ENCODE measurements at places on chromosomes 11 and 22.

DNA sequence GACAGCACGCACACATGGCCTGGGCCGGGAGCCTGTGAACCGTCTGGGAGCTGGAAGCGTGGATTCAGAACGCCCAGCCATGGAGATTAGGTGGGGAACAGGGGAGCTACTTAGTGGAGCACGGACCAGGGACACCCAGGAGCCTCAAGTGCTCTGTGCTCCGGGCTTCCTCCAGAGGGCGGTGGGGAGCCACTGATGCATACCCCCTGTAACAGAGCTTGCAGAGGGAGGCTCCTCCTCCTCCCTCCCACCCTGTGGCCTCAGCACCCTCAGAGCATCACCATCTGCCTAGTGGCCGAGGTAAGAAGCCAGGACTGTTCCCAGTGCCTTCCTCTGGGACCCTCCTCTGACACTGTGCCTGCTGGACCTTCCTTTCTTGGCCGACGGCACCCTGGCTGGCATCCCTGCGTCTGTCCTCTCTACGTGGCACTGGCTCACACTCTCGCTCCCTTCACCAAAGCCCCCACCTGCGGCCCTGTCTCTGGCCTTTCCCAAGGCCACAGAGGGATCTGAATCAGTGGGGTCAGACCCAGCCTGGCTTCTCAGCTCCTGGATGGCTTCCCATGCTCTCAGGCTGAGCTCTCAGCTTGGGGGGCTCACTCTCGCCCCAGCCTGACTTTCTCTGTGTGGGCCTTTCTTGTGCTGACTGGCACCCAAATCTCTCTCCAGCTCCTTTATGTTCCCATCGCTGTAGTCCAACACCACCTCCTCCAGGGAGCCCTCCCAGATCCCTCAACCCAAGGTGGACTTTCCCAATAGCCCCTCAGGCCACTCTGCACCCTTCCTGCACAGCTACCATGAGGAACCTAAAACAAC lies 780.9 kb downstream of the BRD1 start:
- no peak for DNase-seq

GRCh38 chr22:50628543-50629134 lies 687 bp upstream of the ARSA start:
- DNase-seq: no peak

DNA sequence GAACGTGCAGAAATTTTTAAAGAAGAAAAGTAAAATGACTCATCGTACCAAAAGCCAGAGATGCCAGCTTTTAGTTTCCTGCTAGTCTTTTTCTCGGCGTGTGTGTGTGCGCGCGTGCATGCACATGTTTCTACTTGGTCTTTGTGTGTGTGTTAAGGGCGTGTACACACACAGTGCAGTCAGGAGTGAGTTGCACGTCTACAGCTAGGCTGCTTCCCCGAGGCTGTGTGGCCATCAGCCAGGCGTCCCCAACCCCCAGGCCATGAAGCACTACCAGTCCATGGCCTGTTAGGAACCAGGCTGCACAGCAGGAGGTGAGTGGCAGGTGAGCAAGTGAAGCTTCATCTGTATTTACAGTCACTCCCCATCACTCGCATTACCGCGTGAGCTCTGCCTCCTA lies 36.4 kb downstream of the KCNQ1 start:
- no peak for DNase-seq

DNA sequence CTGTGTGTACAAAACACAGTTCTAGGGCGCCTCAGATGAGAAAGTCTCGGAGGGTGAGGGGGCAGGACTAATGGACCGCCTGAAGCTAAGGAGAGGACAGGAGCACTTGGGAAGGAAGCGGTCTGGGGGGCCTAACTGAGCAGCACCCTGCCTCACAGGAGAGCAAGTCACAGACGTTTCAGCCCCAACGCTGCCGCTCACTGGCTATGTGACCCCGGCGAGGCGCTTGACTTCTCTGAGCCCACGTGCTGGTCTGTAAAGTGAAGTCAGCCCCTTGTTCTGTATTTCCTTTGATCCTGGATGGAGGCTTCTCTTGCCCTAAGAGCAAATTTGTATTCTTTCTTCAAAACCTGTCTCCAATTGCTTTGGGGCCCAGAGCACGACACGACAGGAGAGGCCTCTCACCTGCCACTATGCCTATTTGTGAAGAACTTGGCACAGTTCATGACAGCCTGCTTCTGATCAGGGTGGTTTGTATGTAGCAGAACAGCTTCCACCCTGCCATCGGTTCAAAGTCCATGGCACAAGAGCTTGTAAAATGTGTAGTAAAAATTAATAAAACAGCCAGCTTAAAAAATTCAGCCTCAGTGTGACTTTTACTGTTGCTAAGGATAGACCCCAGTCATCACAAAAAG lies 59.1 kb downstream of the WNT11 start:
- DNase-seq: no peak

DNA sequence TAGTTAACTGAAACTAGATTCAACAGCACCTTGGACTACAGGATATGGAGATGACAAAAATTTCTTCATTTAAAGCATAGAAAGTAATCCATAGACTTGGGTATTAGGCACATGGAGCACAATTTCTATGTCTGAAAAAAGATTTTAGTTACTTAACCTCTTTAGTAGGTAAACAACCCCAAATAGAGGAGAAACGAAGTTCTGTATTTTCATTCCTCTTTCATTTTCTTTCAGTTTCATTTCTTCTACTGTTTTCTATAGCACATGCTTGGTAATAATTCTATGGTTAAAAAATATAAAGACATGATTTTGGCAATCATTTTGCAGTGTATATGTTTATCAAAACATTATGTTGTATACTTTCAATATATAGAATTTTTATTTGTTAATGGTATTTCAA lies 99.5 kb downstream of the CASP12 start:
- no peak for DNase-seq

- DNase-seq: no peak
These were observed 200.8 kb upstream of the ZC3H12C start for GRCh38 chr11:109892321-109892794.

DNA sequence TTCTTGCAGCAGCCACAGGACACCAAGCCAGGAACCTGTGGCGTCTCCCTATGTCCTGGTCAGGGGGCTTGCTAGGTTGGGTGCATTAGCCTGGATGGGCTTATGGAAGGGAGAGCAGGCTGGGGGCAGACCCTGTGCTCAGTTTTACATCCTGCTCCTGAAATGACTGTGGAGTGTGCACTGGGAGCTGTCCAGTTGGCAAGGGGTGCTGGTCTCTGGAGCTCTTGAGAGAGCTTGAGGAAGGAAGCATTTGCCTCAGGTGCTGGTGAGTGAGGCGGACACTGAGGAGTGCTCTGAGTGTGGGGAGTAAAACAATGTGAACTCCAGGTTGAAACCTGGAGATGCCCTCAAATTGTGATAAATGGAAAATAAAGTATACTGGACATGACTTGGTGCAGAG lies 3.4 kb downstream of the SCGB1D4 start:
- DNase-seq: no peak

DNA sequence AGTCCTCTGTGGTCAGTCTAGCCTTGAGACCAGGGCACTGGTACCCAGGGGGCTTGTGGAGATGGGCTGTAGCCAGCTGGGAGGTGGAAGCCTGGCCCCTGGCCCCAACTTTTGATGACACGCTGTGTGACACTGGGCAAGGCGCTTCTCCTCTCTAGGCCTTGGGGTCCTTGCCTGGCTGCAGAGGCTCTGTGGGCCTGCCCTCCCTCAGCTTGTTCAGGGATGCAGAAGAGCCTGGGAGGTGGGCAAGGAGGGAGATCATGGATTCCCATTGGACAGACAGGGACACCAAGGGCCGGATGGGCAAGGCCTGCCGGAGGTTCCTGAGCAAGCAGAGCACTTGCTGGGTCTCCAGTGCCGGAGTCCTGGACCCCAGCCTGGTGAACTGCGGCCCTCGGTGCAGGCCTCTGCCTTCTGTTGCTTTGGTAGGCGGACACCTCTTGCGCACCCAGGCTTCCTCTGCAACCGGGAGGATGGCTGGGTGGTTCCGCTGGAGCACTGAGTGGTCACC lies 1.3 kb upstream of the PPP2R5B start:
- no peak for DNase-seq

DNA sequence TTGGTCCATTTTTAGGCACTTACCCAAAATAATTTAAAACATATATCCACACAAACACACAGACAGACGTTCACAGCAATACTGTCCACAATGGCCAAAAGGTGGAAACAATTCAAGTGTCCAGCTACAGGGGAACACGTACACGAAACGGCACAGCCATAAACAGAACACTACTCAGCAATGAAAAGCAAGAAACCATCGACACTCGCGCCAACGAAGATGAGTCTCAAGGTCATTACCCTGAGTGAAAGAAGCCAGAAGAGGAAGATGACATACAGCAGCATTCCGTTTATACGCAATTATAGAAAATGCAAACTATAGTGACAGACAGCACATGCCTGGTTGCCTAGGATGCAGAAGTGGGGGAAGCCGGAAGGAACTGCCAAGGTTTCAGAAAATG lies 13.4 kb upstream of the COMT start:
- no peak for DNase-seq

Data from stimulated activated CD8-positive, alpha-beta memory T cell treated with anti-CD3 and anti-CD28 coated beads, Interleukin-12 subunit alpha, Interleukin-12 subunit beta, amount 100 ng/mL, for 4 hours (primary cell).